ENCODE measurements at places on chromosomes 3 and 15.

DNA sequence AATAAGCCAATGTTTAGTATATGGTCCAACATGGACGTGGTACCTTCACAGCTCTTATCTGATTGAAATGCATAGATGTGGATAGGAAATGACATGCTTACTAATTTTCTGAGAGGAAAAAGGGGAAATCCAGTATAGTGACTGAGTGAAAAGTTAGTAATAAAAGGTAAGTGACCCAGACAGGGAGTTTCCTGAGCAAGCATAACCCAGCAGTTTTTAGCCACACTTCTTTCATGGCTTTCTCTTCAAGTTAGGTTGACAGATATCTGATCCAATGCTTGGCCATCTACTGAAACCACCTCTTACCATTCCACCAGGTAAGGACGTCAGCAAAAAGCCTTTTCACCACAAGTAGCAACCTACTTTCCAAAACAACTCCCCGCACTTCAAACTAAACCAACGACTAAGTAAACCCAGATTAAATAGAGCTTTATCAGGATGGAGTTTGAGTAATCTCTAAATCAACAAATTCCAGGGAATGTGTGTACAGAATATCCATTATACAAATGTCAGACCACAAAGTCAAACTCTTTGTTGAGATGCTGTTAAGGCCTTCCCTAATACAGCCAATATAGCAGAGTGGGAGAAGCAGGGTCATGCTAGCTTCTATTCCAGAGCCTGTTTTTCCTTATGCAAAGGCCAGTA is 329.7 kb downstream of the RORA start:
- DNase-seq = no peak

GRCh38 chr3:105152987-105153386 is 213.7 kb upstream of the ALCAM start:
- DNase-seq = no peak

DNA sequence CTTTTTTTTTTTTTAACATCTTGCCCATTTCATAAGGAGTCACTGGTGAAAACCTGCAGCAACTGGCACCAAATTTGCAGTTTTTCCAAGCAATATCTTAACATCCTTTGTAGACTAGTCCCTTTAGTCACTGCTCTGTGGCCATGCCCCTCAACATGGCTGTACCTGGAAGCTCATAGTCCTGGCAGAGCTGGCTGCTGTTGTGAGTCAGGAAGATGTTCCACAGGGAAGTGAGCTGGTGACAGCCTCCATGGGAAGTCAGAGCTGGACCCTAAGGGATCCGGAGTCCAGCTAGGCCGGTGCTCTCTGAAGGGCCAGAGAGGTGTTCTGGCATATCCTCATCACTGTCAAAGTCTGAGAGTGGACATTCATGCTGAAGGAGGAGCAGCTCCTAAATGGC is 99.3 kb upstream of the ZBED2 start:
- no peak for DNase-seq

DNA sequence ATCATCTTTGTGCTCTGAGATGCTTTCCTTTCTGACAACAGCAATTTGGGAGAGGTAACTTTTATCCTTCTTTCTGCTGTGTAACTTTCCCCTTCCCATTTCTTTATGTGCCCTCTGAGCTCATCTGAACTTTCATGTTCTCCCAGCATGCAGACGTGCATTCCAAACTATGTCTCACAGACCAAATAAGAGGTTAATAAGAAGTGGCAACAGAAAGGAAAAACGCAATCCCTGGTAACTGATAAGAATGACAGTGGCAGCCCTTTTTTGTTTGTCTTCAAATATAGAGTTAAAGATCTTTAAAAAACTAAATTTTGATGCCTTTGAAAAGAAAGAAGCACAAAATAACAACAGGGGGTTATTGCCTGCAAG is 533.4 kb downstream of the FOXP1 start:
- DNase-seq = no peak

GRCh38 chr3:51441282-51442030 is 50.4 kb downstream of the RBM15B start:
- DNase-seq = no peak

DNA sequence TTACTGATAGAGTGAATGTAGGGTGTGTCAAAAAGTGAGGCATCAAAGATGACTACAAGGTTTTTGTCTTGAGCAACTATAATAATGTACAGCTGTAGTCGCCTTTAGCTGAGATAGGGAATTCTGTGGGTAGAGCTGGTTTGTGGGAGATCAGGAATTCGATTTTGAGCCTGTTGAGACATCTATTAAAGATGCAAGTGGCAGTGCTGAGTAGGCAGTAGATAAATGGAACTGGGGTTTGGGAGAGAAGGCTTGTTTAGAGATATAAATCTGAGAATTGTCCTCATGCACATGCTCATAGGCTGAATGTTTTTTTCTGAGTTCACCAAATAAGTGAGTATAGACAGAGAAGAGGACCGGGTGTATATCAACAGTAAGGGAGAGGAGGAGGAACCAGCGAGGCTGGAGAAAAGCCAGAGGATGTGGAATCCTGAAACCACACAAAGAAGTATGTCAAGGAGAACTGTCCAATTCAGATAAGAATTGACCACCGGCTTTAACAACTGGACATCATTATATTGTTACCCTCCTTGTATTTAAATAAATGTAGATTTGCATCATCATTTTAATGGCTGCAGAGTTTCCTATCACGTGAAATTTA is 146.0 kb upstream of the TNIK start:
- no peak for DNase-seq

- DNase-seq = no peak
Observed at GRCh38 chr3:129616291-129616690, 9.8 kb upstream of the PLXND1 start.

DNA sequence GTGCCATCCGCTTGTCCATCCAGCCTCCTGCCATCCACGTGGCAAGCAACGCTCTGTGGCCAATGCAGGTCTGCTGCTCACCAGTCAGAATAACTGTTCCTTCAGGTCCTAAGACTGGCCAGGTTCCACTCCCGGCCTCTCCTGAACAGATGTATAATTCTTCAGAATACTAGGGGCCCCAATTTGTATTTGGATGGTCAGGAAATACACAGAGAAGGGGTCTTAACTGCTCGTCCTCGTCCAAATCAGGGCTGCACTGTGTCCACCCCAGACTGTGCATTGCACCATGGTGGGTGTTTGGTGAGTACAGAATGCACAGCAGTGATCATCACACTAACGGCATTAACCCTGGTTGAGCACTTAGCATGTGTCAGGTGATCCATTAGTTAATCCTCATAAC is 46.0 kb downstream of the MINAR1 start:
- no peak for DNase-seq

- no peak for DNase-seq
Observed at GRCh38 chr15:37104424-37104981, 4.2 kb upstream of the MEIS2 start.

DNA sequence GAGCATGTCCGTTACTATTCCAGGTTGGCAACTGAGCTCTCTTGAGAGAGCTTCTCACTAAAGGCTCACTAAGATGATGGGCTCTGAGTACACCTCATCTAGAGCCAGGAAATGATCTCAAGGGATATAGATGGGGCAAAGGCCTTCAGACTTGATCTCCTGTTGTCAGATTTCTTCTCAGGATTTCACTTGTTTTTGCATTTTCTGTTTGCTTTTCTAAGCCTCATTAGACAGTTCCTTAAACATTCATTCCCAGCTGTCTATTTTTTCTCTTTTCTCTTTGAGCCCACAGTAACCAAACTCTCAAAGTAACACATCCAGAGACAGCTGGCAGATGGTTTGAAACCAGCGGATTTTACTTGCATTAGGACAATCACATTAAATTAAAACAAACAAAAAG is 28.4 kb upstream of the ARL8B start:
- DNase-seq = no peak

DNA sequence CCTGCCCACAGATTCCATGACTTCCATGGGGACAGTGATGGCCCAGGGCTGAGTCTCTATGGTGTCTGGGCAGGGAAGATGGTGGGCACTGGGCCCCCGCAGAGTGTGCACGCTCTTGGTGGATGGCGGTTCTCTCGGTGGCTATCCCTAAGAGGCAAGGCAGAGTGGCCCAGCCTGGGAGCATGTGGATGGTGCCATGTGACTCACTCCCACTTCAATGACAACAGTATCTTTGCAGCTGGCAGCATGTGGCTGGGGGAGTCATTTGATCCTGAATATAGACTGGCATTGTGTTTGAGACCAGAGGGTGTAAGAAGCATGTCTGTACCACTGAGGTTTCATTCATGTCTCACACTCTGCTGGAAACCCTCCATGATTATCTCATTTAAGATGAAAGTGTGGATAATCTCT is 101.2 kb downstream of the CORO2B start:
- DNase-seq = peak; percentile 33

DNA sequence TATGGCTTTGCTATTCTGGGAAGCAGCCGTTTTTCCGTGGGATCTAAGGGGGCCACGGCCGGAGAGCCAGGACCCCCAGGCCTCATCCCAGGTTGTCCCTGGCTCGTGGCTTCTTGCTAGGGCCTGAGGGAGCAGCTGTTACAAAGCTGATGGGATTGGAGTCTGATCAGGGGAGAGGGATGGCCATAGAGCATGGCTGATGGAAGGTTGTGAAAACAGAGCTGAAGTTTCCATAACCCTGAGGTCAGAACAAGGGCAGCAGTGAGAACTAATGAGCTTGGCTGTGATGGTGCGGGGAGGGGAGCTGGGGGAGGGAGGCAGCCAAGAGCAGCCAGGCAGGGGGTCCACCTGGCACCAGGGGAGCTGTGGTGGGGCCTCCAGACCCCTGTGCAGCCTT is 63.0 kb downstream of the LINGO1 start:
- DNase-seq = no peak

DNA sequence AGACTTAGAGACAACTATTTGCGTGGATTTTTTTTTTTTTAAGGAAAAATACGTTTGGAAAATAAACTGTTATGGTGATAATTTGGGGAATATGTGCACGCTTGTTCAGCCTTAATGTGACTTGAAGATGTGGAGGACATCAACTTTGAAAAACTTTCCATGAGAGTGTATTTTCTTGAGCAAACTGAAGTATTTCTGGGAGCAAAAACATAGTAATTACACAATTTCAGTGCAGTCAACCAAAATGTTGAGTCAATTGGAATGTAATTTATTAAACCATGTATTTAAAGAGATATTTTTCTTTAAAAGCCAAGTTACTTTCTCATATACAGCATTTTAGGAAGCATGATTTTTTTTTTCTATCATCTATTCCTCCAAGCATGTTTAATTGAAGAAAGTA is 80.3 kb upstream of the FLNB start:
- DNase-seq = no peak

- DNase-seq = no peak
Observed at GRCh38 chr15:79410237-79410636, 21.9 kb upstream of the MINAR1 start.

DNA sequence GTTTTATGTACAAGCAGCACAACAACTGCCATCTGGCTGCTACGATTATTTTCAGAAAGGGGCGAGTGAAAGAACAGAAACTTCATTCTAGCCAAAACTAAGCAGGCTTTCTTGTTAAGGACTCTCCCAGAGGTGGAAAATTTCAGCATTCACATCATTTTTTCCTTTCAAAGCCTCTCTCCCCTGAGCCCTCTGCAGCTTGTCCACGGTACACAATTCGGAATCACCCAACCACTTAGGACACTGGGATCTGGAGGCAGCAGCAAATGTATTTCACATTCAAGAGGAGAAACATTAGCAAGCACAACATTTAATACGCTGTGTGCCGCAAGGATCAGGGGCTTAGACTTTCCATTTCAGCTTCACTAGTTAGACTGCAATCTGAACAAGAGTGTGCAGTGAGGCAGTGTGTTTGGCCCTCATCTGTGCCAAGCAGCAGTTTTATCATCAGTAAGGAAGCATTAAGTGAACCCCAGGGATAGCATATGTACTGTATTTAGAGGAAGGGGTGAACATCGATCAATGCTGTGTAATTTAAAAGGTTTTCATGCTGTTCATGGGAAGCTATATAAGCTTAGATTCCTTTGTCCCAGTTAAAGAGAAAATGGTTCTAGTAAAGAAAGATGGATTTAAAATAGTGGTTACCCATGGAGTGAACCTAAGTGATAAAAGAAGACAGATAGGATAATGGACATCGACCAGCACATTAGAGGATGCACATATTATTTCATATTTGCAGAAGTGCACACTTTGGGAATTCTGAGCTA is 504.9 kb downstream of the TBL1XR1 start:
- DNase-seq = no peak

GRCh38 chr3:194129581-194130133 is 6.3 kb upstream of the HES1 start:
- no peak for DNase-seq

- no peak for DNase-seq
Observed at GRCh38 chr15:93801206-93801605, 430.2 kb upstream of the MCTP2 start.

DNA sequence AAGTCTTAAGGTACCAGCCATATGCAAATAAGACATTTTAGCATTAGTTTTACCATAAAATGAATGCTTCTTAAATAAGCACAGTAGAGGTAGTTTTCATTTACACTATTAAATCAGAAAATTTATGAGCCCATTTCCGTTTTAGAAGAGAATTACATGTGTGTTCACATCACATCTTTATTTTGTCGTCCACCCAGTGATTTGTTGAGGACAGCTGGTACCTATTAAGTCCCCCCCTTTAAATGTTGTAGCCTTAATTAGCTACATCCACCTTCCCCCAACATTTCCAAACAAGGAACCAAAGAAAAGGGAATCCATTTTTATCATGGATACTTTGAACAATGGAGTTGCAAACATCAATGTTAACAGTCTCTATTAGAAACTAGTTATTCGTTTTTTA is 6.8 kb downstream of the IL17RD start:
- DNase-seq = no peak

- peak; percentile 53 for DNase-seq
Observed at GRCh38 chr3:194133661-194134230, 2.2 kb upstream of the HES1 start.

GRCh38 chr3:124526601-124527000 is 203.7 kb upstream of the UMPS start:
- no peak for DNase-seq

DNA sequence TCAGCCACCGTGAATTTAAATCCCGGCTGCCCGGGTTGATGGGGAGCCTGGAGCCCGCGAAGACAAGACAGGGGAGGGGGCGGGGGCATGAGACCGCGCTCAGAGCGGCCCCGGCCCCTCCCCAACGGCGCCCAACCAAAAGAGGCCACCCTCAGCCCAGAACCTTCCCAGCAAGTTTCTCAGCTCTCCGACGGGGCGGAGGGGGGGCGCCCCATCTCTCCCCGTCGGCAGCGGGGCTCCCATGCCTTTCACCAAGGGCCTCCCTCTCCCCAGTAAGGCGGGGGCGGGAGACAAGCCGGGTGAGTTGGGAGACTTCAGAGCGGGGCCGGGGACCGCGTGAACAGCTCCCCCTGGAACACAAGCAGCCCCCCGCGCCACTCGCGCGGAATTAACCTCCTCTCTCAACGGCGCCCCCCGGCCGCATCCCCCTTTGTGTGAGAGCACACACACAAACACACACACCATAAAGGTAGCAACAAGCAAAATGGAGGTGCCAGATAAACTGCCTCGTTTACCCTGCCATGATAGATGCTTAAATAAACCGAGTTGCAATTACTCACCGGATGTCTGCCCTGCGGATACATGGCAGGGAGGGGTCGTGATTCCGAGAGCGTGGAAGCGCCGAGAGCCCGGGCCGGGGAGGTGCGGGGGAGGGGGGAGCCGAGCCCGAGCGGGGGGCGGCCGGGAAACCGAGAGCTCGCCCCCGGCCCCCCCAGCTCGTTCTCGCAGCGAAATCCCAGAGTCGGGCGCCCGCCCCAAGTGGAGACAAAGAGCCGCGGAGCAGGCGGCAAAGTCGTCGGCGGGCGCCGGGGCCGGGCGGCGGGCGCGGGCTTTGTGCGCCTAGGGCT is 1.3 kb downstream of the TLE3 start:
- peak; percentile 33 for DNase-seq

GRCh38 chr15:48647962-48648361 is 2.5 kb upstream of the FBN1 start:
- DNase-seq = no peak
